ENCODE measurements at places on chromosomes 2 and 18.

DNA sequence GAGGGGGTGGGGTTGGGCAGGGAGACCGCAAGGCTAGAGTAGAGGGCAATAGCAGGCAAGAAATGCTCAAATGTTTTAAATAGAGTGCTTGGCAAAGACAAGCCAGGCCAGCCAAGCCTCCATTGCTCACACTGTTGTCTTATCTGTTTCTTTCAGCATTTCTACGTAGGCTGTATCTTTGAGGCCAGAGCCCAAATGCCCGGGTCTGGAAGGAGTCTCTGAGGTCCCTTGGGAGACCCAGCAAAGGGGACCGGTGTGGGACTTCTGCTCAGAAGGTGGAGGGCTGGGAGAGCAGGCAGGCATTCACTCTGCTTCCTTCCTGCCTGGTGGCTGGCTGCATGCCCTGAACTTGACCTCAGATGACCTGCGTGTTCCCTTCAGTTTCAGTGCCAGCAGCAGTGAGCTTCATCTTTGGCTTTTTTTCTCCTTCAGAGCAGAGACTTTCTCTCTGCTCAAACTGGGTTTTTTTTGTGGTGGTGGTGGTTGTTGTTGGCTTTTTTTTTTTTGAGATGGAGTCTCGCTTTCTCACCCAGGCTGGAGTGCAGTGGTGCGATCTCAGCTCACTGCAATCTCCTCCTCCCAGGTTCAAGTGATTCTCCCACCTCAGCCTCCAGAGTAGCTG lies 13.7 kb upstream of the TET3 start:
- no peak for DNase-seq

DNA sequence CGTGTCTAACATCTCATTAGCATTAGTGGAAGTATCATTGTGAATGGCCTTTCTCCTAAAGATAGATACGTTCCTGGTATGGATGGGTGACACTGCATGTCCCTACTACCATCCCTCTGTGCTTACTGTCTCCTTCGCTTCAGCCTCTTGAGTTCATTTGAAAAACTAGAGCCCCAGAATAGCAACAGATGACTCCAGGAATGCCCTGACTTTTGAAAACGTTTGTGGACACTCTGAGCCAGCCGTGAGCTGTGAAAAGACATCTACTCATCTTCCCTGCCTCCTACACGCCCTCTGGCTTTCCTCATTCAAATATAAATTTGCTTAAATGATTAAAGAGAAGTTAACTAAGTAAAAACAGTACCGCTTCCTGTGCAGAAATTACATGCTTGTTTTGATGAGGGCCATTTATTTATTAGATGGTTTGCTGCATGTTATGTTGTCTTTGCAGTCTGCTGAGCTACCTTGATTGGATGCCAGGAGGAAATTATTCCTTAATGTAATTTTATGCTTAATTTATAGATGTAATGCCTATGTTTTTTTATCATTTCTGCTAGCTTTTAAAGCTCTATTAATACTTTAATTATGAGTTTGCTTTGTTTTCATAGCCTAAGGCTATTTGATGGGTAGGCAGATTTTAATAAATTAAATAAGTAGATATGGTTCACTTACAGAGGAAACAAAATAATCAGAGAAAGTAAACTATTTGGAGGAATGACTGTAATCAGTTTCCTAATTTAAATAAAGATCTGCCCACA lies 32.1 kb upstream of the MYO3B start:
- DNase-seq: no peak

- DNase-seq: no peak
Observed at GRCh38 chr2:119062179-119062578, 96.4 kb downstream of the C1QL2 start.

DNA sequence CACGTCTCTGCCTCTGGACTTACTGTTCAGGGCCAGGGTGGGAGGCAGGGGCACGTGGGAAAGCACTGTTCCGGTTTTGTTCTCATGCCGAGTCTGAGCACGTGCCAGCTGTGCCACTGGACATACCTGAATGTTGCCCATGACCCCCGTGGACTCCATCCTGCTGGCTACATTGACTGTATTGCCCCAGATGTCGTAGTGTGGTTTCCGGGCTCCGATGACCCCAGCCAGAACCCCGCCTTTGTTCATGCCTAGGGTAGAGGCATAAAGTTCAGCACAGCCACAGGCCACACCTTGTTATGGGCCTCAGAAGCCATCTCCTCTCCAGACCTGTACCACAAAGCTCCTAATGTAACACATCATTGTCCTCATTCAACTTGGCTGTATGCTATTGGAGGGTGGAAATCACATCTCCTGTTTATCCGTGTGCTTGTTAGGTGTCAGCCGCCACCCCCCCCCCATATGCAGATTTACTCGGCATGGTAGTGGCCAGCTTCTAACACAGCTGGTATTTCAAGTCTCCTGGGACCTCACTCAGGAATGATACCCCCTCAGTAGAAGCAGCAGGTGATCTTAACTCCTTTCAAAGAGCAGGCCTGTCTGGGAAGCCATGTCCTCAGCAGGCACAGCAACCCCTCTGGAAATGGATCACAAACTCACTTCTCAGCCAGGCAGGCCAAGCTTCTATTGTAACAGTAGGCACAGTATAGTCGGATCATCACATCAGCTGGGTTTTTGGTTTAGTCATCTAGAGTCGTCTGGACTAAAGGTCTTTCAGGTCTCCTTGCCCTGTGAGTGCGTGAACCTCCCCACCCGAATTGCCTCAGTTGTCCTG lies 27.6 kb downstream of the CENPO start:
- no peak for DNase-seq

GRCh38 chr2:70897203-70897976 lies 38.3 kb upstream of the ATP6V1B1 start:
- no peak for DNase-seq

DNA sequence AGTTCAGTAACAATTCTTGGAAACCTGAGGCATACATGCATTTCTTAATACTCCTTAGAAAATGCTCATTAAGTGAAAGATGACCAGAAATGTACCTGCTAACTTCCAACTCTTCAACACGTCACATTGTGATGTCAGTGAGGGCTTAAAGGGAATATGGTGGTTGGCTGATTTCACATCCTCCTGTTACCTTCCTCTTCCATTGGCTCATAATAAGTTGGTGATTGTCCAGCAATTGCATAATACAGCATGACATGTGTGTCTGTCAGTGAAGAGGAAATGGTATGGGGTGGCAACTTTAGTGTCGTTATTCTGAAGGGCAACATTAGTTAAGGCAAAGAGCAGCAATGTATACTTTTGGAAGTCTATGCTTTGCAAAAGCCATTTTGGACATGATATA lies 26.0 kb downstream of the PLEK start:
- DNase-seq: no peak

- no peak for DNase-seq
Observed at GRCh38 chr18:50898919-50899318, 20.0 kb downstream of the ME2 start.

DNA sequence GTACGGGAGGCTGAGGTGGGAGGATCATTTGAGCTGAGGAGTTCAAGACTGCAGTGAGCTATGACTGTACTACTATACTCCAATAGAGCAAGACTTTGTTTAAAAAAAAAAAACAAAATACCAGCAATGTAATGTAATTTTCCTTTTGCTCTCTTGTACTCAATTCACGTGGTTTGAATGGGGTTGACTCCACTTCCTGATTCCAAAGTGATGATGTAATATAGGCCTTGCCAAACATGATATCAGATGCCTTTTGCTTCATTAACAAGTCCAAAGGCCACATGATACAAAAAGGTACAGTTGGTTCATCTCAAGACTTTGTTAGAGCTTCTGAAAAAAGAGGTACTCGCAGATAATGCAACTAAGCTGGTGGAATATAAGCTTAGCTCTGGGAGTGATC lies 321.8 kb downstream of the ZEB2 start:
- DNase-seq: no peak

GRCh38 chr2:142997231-142997630 lies 119.8 kb downstream of the KYNU start:
- no peak for DNase-seq

DNA sequence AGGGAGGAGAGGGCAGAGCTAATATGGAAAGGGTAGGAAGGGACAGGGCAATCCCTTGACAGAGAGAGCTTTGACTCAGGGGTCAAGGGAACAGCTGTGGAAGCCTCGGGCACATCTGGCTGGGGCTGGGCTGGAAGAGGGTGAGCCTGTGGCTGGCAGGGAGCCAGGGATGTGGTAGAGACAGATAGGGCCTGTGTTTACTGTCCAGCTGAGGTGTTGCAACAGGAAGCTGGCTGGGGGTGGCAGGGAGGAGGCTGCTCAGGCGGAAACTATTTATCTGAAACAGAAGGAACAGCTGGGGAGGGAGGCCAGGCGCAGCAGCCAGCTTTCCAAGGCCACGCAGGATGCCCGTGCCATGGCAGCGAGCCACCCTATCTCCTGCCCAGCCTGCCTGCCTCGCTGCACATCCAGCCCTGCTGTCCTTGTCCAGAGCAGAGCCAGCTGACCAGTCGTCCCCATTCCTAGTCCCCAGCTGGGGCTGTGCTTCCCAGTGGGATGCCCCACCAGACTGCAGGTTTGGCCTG lies 264.7 kb downstream of the CYP26B1 start:
- DNase-seq: no peak

GRCh38 chr18:23871410-23871809 lies 143.1 kb upstream of the TTC39C start:
- DNase-seq: peak; percentile 30

DNA sequence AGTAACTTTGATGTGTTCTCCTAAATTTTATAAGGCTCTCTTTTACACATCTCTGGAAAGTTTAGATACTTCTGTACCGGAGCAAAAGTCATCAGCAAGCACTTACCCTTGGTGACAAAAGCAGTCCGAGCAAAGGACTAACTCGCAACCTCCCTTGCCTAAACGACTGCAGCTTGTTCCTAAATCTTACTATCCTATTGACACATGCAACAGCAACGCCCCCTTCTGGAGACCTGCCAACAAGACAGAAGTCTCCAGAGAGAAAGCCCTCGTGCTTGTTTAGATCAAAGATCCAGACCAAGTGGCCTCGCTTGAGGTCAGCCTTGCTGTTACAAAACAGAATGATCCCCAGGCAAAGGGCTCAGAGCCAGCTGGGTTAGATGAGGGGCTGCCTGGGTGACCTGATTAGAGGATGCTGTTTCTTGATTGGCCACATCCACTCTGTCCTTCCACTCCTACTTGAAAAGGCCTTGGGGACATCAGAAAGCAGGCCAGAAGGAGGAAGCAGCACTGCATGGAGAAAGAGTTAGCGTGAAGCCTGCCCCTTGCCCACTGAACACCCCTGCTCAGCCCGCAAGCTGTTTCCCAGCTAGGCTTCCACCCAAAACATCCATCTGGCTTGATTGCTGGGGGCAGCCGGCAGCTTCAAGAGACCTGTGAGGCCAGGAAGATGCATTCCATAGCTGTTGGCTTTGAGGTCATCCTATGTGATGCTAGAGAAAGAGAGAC lies 94.3 kb downstream of the HNRNPLL start:
- DNase-seq: peak; percentile 73

DNA sequence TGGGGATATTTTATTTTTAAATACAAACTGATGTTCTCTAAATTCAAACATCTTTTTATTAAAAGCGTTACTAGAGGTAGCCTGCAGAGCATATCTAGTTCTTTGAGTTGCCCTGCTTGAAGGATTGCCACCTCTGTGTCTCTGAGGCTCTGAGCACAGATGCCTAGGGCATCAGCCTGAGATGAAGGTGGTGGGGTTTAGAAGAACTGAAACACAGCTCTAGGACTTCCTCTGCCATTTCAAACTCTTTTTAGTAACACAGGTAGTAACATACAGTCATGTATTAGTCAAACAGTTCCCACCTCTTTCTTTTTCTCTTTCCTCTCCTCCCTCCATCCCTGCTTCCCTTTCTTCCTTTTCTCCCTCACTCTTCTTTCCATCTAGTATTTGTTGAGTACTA lies 57.6 kb downstream of the TTC21B start:
- DNase-seq: no peak

GRCh38 chr2:83595926-83596325 lies 863.2 kb downstream of the SUCLG1 start:
- DNase-seq: no peak

- no peak for DNase-seq
Observed at GRCh38 chr2:14944562-14945346, 312.2 kb downstream of the LRATD1 start.

- DNase-seq: no peak
Observed at GRCh38 chr2:128573116-128573515, 254.4 kb upstream of the HS6ST1 start.

DNA sequence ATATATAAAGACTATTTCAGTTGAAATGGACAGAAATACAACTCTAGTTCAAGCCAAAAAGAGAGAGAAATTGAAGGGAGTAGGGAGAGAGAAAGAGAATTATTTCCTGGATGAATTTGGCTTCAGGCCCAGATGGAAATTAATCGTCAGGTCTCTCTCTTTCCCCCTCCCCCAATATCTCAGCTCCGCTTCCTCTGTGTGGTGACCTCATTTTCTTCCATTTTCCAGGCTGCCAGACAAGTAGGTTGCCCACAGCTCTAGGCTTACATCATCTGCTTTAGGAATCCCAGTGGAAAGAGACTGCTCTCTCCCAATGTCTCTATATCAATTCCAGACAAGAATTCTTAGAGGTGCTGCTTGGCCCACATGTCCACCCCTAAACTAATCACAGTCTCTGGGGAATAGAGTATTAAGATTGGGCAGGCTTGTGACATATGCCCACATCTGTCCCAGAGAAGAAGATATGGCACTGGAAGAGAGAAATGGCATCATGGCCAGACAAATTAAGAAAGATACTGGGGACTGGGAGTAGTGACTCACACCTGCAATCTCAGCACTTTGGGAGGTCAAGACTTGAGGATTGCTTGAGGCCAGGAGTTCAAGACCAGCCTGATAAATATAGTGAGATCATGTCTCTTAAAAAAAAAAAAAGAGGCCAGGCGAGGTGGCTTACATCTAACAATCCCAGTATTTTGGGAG lies 37.2 kb upstream of the CFAP36 start:
- DNase-seq: no peak

GRCh38 chr2:159982270-159982669 lies 80.1 kb downstream of the PLA2R1 start:
- no peak for DNase-seq

GRCh38 chr18:50009773-50010335 lies 185.1 kb downstream of the MYO5B start:
- peak; percentile 6 for DNase-seq

DNA sequence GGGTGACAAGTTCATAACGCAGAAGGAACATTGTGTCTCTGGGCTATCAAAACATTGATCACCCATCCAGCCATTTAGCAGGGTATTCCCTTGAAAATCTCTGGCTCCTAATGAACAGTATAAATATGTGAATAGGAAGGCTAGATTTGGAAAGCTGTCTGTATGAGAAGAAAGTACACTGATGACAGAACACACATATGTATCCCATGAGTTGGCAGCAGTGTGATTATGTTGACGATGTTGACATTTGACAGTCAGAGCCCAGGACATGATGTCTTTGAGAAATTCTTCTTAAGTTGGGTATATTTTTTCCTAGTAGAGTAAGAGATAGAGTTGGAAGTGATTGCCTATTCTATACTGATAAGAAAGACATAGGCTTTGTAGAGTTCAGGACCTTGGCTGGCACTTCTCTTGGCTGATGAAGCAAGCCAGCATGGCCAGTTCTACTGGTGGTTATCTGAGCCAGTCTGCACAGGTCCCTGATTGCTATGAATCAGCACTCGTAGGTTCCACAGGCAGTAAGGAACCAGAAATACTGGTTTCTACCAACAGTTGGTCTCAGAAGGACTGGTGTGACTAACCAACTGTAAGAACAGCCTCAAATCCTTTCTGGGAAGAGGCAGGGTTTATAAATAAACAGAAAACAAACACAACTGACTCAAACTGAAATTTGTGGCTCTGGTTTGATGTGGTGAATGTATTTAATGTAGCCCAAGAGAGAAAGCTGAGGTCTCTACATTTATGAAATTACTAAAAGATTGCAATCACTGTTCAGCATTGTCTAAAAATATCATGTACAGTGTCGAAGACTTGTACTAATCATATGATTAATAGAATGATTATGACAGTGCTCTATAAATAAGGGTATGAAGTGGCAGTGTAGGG lies 43.9 kb upstream of the RAPH1 start:
- no peak for DNase-seq

GRCh38 chr2:150587547-150588505 lies 100.4 kb upstream of the RND3 start:
- no peak for DNase-seq

All from stimulated activated CD4-positive, alpha-beta T cell treated with anti-CD3 and anti-CD28 coated beads, Interleukin-12 subunit alpha, Interleukin-12 subunit beta, amount 100 ng/mL, for 4 hours (primary cell).